Foreskin keratinocyte (primary cell): ENCODE measurements at places on chromosomes 16 and 17.
A peak's percentile ranks its signal among the peaks of the same experiment; 100 is the strongest.

DNA sequence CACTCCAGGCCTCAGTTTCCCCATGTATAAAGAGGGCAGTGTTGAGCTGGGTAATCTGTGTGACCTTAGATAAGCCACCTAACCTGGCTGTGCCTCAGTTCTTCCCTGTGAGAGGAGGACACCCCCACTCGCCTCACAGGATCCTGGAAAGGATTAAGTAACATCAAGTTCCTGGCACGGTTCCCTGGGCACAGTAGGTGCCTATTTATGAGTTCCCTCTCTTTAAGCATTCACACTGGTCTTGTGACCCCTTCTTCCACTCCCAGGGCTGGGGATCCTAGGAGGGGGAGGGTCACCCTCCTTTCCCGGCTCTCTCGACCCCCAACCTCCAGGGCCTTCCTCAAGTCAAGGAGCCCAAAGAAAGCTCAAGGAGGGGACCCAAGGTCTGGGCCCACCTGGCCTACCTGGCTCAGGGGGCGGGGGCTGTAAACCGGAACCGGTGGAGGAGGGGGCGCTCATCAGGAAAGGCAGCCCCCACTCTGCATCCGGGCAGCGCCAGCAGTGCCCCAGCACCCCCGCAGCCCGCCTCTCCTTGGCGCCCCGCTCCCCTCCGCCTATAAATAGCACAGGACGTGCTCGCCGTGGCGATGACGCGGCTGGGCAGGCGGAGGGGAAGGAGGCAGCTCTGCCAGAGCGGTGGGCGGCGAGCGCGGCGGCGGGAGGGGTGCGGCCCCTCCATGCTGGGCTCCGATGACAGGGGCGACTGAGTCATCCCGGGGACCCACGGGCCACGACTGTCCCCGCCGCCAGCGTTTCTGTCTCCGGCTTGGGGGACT, 9.4 kb downstream of the RPL19 start:
- DNase-seq: no peak

GRCh38 chr17:751269-752001, 629 bp downstream of the GEMIN4 start:
- DNase-seq: peak; percentile 44

DNA sequence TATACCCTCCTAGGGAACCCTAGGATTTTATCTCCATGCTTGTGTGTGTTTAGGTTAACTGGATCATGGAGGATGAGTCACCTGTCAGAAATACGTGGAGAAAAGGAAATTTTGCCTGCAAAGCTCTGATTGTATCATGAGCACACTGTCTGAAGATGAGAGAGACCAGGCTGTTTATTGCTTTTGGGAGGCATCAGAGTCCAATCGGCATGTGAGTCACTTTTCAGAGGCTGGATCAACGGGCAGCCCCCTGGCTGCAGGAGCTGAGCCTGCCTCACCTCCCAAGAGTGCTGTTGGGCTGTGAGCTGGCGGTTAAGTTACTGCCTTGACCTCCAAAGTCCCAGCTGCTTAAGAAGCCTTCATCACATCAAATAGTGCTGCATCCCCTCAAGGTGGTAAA, 41.5 kb upstream of the MED9 start:
- DNase-seq: peak; percentile 14

DNA sequence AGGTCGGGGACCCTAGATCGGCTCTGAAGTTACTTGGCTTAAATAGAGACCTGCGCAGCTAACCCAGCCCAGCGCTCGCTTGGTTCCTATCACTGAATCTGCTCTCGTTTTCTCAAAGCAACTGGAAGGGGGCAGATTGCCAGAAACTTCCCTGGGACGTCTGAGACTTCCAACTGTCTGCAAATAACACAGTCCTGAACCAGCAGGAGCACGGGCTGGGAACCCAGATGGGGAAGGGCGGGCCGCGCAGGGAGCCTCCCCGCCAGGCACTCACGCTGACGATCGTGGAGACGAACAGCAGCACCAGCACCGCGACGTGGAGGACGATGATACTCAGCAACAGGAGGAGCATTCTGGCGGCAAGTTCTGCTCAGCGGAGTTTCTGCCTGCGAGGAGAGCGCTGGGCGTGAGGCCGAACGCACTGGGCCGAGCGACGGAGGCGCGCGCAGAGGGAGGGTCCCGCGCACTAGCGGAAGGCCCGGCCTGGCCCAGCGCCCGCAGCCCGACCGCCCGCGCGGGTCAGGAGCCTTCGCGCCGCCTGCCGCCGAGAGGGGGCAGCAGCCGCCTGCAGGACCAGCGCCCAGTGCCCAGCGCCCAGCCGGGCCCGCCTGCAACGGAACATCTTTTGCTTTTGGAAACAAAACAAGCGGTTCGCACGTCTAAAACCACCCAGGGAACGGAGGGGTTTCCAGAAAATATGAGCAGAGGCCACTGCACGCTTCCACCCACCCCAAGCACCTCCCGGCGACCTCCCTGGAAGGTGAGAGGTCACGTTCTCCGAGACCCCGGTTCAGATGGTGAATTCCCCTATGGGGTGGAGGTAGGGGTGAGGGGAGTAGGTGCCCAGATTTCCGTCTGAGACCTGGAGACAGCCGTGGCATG, 4.5 kb downstream of the PMP22 start:
- DNase-seq: no peak

DNA sequence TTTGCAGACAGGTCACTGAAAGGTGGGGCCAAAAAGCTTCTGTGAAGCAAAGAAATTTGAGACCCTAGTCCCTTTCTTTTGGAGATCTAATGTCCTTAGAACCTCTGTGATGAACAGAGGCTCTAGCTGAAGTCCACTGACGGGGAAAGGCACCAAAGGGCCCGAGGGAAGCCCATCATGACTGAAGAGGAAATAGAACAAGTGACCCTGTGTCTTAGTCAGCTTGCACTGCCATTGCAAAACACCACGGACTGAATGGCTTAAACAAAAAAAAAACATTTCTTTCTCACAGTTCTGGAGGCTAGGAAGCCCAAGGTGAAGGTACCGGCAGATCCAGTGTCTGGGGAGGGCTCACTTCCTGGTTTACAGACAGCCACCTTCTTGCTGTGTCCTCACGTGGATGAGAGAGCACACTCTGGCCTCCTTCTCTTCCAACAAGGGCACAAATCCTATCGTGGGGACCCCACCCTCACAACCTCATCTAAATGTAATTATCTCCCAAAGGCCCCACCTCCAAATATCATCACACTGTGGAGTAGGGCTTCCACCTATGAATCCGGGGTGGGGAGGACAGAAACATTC, 24.3 kb upstream of the ASGR2 start:
- DNase-seq: no peak

DNA sequence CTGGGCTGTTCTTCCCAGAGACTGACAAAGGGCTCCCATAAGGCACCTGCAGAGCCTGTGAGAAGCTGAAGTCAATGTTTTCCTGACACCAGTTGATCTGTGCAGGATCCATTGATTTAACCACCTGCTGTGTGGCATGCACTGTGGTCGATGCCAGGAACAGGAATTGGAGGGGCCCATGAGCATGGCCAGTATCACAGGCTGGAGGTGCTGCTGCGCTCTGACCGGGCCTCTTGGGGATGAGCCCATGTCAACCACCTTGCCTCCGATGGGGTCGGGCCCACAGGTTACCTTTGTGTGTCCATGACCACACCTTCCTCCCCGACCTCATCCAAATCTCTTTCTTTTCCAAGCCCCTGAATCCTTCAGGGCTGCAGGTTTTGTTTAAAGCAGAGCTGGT, 18.2 kb upstream of the STH start:
- DNase-seq: no peak

GRCh38 chr17:60095830-60096229, 17.1 kb upstream of the HEATR6 start:
- DNase-seq: no peak

DNA sequence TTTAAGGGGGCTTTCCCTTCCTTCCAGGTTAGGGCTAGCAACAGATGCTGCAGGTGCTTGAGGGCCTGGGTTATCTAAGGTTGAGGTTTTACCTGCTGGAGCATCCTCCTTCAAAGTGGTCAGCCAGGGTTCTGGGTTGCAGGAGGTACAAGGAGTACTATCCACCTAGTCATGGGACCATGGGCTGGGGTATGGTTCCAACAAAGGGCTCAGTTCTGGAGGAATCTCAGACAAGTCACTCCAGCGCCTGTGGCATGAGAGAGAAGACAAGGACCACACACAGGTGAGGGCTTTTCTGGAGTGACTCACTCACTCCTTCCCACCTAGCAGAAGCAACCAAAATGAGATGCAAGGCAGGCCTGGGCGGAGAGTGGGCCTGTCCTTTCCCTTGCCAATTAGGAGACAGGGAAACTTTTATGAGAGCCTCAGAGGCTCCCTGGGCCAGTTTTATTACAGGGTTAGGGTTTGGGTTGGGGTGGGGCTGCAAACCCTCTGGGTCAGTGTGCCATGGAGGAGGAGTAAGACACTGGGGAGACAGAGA, 2.2 kb downstream of the MYO19 start:
- DNase-seq: peak; percentile 70

- DNase-seq: no peak
Observed at GRCh38 chr17:55961386-55961785, 191.9 kb upstream of the ANKFN1 start.

DNA sequence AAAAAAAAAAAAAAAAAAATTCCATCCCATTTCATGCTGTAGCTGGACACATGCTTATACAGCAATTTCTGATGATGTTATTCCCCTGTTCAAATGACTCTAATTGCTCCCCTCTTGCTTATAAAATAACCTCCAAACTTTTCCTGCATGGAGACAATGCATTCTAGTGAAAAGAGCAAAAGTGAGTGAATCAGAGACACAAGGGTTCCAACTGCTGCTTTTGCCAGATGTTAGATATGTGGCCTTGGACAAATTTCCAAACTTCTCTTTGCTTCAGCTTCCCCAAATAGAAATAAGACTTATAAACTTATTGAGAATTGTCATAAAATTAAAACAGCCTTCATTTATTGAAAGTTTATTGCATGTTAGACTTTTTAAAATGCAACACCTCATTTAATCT, 65.0 kb upstream of the AXIN2 start:
- no peak for DNase-seq

DNA sequence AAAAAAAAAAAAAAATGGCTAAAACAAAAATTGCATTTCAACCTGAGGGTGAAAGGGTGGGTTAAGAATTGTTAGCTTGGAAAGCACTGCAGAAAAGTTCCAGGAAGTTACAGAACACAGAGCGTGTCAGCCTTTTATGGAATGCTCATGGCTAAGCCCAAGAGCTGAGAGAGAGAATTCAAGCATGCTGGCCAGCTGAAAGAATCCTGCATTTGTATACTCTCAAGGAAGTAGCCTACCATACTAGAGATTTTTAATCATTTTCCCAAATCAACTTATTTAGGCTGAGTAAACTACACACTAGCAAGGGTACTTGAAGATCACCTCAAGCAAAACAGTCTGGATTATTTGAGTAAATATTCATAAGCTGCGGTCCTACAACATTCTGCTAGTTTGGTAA, 153.9 kb downstream of the KCNJ2 start:
- DNase-seq: no peak

DNA sequence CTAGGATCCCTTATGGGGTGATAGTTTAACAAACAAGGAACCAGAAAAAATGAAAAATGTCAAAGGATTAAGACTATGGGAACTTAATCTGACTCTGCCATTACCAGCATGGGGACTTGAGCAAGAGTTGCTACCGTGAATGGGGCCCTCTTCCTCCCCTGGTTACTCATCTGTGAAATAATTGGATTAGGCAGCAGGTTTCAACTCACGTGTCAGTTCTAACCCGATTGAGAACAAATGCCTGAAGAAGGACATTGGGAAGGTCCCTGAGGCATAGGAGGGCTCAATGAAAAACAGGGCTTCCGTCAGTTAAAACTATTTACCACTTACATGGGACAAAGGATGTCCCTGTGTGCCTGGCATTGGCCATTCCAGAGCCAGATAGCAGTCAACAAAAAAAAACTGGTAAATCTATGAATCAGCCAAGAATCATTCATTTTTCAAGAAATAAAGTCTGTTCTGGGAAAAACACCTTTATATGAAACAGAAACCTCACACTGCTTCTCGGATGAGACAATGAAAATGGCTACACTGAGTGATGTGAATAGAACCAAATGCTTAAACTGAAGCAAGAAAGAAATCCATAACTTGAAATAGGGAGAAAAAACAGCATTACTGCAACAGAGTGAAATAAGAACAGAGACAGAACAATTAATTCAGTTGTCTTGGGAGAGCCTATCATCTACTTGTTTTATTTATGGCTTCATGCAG, 104.3 kb downstream of the ADAMTS18 start:
- DNase-seq: no peak

GRCh38 chr16:23847948-23848347, 12.2 kb downstream of the PRKCB start:
- DNase-seq: no peak

- no peak for DNase-seq
Observed at GRCh38 chr16:84843149-84844048, 23.6 kb downstream of the CRISPLD2 start.

DNA sequence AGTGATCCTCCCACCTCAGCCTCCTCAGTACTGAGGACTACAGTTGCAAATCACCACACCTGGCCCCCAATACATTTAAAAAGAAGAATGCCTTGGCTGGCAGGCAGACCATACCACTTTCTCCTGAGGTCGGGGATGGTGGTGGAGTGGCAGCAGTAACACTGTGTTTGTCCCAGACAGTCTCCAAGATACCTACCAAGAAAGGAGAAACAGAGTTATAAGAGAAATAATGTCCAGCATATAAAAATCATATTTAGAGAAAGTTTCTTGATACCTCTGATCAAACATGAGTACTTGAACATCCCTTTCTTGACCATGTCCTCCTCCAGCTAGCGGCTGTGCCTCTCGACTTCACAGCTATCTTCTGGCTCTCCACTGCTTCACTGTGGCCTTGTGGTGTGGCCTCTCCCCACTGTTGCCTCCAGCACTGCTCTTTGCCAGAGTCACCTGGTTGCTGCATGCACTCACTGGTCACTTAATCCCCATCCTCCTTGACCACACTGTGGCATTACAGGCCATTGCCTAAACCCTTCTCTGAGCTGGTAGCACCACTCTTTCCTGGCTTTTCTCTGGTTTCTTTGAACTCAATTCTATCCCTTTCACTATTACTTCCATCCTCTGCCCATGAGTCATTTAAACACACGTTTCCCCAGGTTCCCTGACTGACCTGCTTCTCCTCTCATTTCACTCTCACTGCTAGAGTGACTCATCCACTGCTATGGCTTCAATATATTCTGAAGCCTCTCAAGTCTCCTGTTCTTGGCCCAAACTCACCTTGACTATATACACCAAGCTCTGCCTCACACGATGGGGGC, 45.2 kb downstream of the XPO6 start:
- DNase-seq: peak; percentile 82
